Foreskin keratinocyte (primary cell): ENCODE measurements at places on chromosomes 7 and 10. TPM values are rescaled to one million over a fixed set of nuclear protein-coding genes. Genes with fewer than 3 reads are reported as not detected.

GPR37 gene
- 0.38 and 0.74 TPM in 2 replicates for polyA plus RNA-seq

WDR37 gene
- polyA plus RNA-seq = 6.0 and 6.5 TPM in 2 replicates

SLC16A9 gene
- 2.5 and 9.8 TPM in 2 replicates for polyA plus RNA-seq

POLR2J2 gene
- polyA plus RNA-seq = 0.35 and 2.9 TPM in 2 replicates

GCK gene
- 0.49 and 0.76 TPM in 2 replicates for polyA plus RNA-seq

MPP7 gene
- polyA plus RNA-seq = 1.1 and 1.3 TPM in 2 replicates

TMEM196 gene
- polyA plus RNA-seq = not detected in 2 replicates

SPDYE9 gene
- not detected in 2 replicates for polyA plus RNA-seq

CCDC3 gene
- polyA plus RNA-seq = 0.21 and 0.51 TPM in 2 replicates

DDC gene
- polyA plus RNA-seq = not detected in 2 replicates

OGDHL gene
- polyA plus RNA-seq = 0.16 and 0.19 TPM in 2 replicates

OGDH gene
- polyA plus RNA-seq = 37.6 and 46.4 TPM in 2 replicates

SEMA3E gene
- 0.03 and 0.20 TPM in 2 replicates for polyA plus RNA-seq

DPYSL4 gene
- 0.62 and 1.0 TPM in 2 replicates for polyA plus RNA-seq

GATA3 gene
- 8.9 and 9.4 TPM in 2 replicates for polyA plus RNA-seq

HOXA6 gene
- polyA plus RNA-seq = 0.31 and 0.40 TPM in 2 replicates
